ENCODE measurements at places on chromosomes 1 and 21. TPM values are rescaled to one million over a fixed set of nuclear protein-coding genes. Genes with fewer than 3 reads are reported as not detected.

DNA sequence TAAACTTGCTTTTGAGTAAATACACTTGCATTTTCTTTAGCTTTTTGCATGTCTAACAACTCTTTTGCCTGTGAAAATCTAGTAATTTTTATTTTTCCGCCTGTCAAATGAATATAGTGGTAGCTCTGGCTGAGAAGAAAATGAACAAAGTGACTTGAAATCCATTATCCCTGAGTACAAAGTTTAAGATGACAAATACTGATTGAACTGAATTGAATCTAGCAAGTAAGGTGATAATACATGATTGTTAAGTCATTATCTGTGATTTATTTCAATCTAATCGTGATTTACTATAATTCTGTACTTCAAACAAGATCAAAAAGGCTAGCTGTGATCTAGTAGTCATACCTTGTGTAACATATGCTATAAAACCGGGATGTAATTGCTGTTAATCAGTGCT, 42.8 kb downstream of the CHRM3 start:
- no peak for DNase-seq

GRCh38 chr21:15775291-15775690, 45.5 kb downstream of the USP25 start:
- no peak for DNase-seq

- no peak for DNase-seq
Observed at GRCh38 chr1:219650880-219651279, 38.0 kb upstream of the ZC3H11B start.

GRCh38 chr1:119364640-119365039, 3.9 kb upstream of the HAO2 start:
- no peak for DNase-seq

DNA sequence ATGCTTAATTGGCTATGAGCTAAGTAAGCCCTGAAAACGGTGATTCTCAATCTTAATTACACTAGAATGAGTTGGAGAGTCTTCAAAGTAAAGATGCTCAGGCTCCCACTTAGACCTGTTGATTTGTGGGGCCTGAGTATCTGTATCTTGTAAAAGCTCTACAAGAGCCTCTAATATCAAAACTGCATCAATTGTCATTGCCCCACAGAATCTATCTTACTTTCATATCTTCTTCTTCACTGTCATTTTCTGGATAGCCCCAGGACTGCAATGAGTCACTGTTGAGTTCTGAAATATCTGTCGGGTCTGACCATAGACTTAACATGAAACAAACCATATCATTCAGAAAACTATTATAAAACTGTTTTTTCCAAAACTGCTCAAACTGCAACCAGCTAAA, 102.8 kb upstream of the SERTAD4 start:
- DNase-seq: no peak

Gene HEYL
- polyA plus RNA-seq: not detected

- no peak for DNase-seq
Observed at GRCh38 chr1:91075233-91076135, 53.6 kb upstream of the ZNF644 start.

Gene RNF186
- not detected for polyA plus RNA-seq

- no peak for DNase-seq
Observed at GRCh38 chr1:232923739-232924386, 26.5 kb upstream of the NTPCR start.

Gene AUNIP
- polyA plus RNA-seq: 1.4 TPM

Gene FCRL5
- 1.5 TPM for polyA plus RNA-seq

DNA sequence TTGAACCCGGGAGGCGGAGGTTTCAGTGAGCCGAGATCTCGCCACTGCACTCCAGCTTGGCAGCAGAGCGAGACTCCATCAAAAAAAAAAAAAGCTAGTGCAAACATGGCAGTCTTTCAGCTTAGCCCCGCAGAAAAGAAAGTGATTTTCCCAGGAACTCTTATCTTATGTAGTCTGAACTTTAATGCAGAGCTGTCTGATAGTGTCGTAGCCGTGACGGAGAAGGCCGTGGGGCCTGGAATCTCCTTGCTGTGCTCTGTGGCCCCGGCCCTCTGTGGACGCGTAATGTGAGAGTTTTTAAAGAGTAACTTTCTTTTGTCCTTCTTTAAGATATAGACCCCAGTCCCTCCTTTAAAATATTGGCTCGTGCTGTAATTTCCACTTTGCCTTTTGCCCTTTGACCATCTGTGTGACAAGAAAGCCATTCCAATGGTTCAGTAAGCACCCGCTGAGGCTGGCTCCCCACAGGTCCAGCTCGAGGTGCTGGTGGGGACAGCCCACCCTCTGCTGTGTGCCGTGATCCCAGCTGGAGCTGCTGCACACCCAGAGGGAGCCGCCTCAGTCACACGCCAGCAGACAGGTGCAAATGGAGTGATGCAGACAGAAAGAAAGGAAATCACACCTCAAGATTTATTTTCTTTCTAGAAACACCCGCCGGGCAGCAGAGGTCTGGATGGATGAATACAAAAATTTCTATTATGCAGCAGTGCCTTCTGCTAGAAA, 164.0 kb downstream of the PGBD5 start:
- DNase-seq: no peak

DNA sequence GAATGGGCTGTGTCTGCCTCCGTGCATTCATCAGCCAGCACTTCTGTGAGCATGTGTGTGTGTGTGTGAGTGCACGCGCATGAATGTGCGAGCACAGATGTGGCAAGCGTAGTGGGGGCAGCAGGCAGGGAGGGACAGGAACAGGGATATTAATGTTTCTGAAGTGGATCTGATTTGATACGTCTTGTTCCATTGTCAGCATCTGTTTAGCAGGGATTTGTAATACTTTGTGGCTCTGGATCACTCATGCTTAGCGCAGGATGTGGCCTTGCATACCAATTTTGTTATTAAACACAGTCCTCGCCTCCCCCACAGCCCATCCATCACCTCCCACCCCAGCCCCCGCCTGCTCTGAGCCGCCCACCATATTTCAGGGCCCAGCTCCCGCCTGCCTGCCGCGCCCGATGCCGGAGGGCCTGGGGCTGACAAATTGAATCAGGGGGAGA, 52.4 kb downstream of the TMEM53 start:
- no peak for DNase-seq

GRCh38 chr1:186717286-186717685, 37.1 kb upstream of the PTGS2 start:
- no peak for DNase-seq

Gene SLC44A3
- polyA plus RNA-seq: 4.6 TPM

DNA sequence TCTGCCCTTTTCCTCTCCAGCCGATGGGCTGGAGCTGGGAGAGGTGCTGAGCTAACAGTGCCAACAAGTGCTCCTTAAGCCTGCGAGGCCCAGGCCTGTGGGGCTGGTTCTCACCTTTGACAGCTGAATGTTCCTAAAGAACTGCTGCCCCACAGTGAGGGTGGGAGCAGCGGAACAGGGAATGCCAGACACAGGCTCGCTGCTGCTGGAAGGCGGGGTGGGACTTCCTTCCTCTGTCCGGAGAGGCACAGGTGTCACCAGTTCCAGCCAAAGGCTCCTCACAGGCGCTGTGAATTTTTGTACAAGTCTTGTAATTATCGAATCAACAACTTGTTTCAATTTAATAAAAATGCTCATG, 47.1 kb downstream of the COQ8A start:
- DNase-seq: no peak

DNA sequence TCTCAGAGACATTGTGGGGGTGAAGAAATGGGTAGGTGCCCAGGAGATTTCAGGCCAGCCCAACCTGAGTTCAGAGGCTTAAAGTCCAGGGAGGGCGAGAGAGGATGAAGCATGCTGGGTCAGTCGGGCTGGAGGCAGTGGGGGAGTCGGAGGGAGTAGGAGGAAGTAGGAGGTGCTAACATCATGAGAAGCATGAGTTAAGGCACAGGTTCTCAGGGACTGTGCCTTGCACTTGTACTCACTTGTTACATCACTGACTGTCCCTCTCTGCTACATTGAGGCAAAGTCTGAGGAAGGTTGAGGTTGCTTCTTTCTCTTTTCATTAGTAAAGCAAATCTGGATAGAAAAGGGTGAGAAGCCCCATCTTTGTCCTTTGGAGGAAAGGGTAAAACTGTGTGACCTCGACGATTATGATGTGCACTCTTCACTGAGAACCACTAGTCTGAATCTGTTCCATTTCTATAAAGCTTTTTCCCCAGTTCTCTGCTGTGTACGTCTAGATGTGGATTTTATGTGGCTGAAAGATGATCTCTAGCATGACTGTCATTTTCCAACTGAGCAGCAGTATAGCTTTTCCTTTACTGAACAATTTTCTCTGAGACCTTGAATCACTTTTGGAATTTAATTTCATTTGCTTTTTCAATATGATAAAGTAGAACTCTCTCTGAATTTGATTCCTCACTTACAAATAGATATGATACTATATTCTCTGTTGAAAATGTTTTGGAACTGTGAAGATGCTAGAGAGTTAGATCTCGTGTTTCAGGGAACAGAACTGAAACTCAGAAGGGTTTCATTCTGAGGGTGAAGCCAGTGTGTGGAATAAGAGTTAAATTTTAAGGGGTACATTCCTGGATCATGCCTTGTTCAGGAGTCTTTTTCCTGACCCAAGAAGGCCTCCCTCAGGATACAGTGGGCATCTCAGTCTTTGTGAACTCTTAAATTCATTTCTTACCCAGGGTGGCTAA, 94.6 kb downstream of the FGGY start:
- peak; percentile 48 for DNase-seq

Gene FNDC5
- 229 TPM for polyA plus RNA-seq

GRCh38 chr1:9785406-9785805, 38.4 kb downstream of the CLSTN1 start:
- DNase-seq: no peak

DNA sequence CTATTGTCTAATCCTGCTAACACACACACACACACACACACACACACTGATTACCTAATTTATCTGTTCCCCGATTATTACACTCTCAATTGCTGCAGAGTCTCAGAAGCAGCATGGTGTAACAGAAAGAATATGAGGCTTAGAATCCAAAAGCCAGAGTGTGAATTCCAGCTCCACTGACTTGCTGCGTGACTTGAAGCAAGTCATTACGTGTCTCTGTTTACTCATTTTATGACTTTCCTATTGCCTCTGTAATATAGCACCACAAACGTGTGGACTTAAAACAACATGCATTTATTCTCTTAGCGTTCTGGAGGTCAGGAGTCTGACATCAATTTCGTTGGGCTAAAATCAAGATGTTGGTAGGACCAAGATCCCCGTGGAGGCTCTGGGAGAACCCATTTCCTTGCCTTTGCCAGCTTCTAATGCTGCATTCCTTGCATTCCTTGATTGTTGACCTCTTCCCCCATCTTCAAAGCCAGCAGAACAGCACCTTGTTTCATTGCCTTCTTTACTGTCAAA, 55.9 kb upstream of the ATP5PO start:
- DNase-seq: no peak

Gene LCE2A
- not detected for polyA plus RNA-seq

Gene CDC20
- polyA plus RNA-seq: 15.4 TPM

GRCh38 chr1:151809985-151810556, 4.9 kb upstream of the LINGO4 start:
- DNase-seq: no peak

- DNase-seq: no peak
Observed at GRCh38 chr1:28494737-28495136, 11.1 kb upstream of the RCC1 start.

Gene ARMH1
- 0.94 TPM for polyA plus RNA-seq

GRCh38 chr21:45836268-45836655, 145.3 kb upstream of the COL6A1 start:
- no peak for DNase-seq

Gene CLEC20A
- not detected for polyA plus RNA-seq

GRCh38 chr1:224080115-224080774, 33.7 kb upstream of the FBXO28 start:
- DNase-seq: no peak

DNA sequence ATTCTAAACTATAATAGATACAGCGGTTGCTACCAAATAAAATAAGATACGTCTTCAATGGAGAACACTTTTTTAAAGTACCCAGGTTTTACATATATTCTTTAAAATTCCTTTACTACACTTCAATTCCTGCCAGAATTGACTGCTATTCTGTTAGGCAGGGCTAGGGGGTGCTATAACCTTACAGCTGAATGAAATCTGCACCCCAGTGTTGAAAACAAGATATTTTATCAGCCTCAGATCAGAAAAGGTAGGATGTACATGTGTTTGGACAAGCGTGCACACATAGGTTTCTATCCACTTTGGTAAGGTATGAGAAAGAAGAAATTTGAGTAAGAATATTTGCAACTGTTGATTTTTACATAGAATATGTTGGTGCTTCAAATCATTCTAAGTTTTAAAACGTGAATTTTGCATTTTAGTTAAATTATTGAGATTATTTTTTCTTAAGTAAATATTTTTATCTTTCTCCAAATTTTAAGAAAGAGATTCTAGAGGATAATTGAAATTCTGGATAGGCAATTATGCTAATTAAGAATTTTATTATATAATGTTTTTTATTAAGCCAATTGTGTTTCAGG, 490.8 kb upstream of the ADGRL4 start:
- DNase-seq: peak; percentile 15

Gene GBP5
- 0.57 TPM for polyA plus RNA-seq

Gene FGGY
- 16.8 TPM for polyA plus RNA-seq

GRCh38 chr21:18725653-18726052, 322.1 kb upstream of the TMPRSS15 start:
- DNase-seq: no peak

DNA sequence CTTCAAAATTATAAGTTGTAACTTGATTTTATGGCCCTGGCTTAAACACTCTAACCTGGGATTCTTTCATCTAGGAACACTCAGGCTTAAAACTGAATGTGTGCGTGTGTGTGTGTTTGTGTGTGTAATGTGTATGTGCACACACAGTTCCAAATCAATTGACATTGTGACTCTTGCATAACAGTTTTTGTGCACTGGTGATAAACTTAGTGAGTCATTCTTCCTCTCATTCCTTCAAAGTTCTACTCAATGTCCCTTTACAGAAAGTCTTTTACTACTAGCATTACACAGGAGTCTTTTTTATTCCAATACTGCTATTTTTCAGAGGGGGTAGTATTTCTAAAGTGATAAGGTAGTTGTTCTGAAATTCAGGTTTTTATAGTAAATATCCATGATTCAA, 943.6 kb downstream of the KCNT2 start:
- no peak for DNase-seq

GRCh38 chr1:8412183-8412831, 94.4 kb downstream of the SLC45A1 start:
- no peak for DNase-seq

DNA sequence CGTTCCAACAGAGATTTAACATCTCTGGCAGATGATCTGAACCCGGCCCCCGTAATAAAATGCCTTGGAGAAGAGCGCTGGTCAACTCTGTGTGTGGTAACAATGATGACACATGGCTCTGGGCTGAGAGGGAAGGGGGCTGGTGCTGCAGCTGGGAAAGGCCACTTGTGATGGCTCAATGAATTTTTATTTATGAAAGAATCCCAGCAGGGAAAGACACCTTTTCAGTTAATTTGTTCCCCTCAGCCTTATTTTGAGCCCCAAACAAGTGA, 59.4 kb downstream of the SYT6 start:
- no peak for DNase-seq

Gene FAM110D
- polyA plus RNA-seq: 0.60 TPM

DNA sequence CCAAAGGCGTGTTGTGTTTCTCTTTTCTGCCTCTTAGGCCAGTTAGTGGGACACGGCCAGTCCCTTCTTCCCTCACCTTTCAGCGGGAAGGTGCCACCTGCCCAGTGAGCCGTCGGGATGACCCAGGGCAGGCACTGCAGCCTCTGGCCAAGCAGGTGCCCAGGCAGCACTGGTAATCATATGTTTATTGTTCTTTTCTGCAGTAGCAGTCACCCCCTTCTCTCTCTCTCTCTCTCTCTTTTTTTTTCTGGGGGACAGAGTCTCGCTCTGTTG, 38.2 kb downstream of the CRYAA start:
- no peak for DNase-seq

Measured in muscle of arm (tissue), 14 donors.